ENCODE measurements at places on chromosomes 12 and 14. TPM values are rescaled to one million over a fixed set of nuclear protein-coding genes. Genes with fewer than 3 reads are reported as not detected.
A peak's percentile ranks its signal among the peaks of the same experiment; 100 is the strongest.

DNA sequence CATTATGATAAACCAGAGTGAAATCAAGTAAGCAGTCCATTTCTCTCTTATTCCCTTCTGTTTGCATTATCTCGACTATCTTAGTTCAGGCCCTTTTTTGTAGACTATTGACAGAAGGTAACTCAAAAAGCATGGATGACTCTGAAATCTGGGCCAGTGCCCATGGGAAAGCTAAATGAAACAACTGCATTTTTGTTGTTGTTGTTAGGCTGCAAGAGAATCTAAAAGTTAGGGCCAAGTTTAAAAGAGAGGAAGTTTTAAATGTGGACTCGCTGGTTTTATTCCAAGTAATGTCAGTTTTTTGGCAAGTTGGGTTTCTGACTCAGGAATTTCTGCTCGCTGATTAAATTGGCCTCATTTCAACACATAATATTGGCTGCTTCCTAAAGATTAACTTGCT lies 201.1 kb downstream of the PIK3C2G start:
- DNase-seq: no peak

DNA sequence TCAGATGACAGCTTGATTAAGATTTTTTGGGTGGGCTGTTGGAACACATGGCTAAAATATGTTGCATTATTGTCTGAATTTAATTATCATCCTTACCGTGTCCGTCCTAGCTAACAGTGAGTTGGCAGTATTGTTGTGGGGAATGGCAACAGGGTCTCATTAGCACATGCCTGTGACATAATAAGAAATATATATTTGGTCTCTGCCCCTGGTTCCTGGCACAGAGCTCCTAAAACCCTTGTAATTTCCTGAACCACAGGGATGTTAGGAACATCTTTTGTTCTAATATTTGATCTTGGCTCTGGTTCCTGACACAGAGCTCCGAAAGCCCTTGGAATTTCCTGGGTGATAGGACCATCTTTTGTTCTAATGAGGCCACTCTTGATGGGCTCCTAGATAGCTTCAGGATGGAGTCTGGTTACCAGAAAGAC lies 76.0 kb downstream of the SYNE2 start:
- DNase-seq: no peak

DNA sequence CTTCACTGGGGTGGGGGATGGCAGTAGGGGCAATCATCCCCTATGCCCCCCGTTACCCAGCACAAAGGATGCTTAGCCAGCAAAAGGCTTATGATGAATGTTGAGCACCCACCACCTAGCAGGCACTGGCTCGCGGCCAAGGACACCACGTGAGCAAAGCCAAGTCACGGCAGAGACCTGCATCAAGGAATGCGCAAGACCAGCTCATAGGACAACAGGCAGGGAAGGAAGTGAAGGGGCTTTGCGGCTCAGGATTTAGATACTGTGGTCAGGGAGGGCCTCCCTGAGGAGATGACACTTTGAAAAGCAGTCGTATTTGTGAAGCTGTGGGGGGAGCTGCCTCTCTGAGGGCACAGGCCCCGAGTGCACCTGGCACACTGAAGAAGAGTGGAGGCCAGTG lies 32.8 kb downstream of the SH2B3 start:
- DNase-seq: no peak

GRCh38 chr14:93010130-93010499 lies 87.2 kb downstream of the CHGA start:
- DNase-seq: no peak

- DNase-seq: peak; percentile 13
These were observed 757 bp downstream of the SLC25A3 start for GRCh38 chr12:98594050-98594835.

GRCh38 chr14:69685218-69685616 lies 73.8 kb downstream of the SUSD6 start:
- no peak for DNase-seq

GRCh38 chr12:32773691-32774090 lies 18.0 kb upstream of the YARS2 start:
- no peak for DNase-seq

GRCh38 chr12:71460850-71461609 lies 21.4 kb downstream of the LGR5 start:
- DNase-seq: no peak

DNA sequence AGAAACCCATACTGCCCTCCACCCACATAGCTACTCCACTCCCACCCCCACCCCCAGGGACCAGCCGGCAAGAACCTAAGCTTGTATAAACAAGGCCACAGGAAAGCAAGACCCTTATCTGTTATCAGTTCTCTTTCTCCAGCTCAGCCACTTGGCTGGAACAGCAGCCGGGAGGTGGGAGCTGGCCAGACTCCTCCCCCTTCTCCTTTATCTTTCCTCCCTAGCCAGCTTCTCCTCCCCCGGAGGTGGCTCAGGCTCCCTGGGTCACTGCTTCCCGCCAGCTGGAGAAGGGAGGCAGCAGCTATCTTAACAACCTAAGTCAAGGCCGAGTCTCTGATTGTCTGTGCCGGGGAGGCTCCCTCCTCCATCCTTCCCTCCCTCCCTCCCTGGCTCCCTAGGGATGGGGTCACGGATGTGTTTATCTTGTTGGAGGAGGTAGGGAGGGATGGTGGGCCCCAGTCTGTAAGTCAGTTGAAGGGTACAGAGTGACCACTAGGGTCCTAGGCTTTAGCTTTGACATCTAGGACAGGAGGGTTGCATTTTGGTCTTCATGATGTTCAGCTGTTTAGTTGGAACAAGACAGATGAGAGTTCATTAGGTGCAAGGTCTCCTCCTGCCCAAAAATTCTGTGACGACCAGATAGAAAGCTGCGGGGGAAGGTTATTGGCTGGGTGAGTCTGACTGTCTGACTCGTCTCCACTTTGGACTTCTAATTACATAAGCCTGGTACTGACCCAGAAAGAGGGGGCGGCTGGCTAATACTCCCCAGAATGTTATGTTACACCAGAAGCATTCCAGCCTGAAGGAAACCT lies 29.7 kb downstream of the ZFP36L1 start:
- no peak for DNase-seq

GRCh38 chr14:99412117-99413061 lies 68.3 kb downstream of the SETD3 start:
- no peak for DNase-seq

DNA sequence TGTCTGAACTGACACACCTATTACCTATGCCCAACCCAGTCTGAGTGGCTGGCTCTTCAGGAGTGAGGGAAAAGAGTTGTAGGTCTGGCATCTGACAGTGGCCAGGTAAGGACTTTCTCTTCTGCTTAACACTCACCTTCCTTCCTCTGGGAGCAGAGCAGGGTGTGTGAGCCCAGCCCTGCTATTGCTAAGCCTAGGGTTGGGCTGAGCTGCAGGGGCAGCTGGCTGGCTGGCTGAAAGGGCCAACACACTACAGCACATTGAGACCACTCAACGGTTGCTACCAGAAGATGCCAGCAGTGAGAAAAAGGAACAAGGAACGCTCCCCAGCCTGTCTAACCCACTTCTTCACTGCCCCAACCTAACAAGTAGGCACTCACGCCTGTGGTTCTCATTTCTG lies 201.2 kb downstream of the DPF3 start:
- DNase-seq: no peak

Gene HOXC4
- not detected for total RNA-seq

Gene DERA
- total RNA-seq: 25.5 TPM

Gene FKBP4
- total RNA-seq: 30.5 TPM
